ENCODE measurements at places on chromosomes 4 and X.

GRCh38 chrX:35244088-35244741, 301.6 kb downstream of the FAM47B start:
- no peak for DNase-seq

DNA sequence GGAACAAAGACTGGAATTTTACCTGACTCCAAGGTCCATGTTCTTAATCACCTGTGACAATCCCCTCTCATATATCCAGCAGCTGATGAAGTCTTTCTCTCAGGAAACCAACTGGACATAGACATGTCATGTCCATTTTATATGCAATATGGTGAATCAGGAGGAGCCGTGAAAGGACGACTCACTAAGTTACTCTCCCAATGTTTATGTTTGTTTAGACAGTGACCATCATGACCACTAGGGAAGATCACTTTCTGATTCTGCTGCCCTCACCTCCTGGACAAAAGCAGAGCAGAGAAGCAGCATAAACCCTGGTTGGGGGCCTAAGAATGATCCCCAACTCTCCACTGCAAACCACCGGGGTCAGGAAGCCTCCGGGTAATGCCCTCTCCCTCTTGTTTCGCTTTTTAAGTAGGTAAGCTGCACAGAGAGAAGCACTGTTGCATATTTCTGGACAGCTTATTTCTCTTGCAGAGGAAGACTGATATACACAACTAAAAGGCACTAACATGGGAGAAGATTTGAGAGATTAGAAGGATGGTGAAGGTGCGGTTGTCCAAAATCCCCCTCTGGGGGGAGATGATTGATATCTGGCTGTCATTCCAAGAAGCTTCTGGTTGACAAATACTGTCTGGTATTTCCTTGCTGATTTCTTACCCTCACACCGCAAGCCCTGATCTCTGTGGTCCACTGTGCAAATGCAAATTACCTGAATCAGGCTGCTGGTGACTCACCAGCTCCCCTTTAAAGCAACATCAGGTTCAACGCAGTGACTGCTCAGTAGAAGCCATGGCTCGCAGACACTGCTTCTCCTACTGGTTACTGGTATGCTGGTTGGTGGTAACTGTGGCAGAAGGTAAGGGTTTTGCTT, at the start of gene ODAPH:
Gene ODAPH, plus strand, starts transcription at position 773 of the 871 bp plus-strand sequence. Its CDS starts 17 bp downstream, at position 790.
- DNase-seq = no peak

GRCh38 chrX:96453139-96453538, 231.5 kb upstream of the DIAPH2 start:
- DNase-seq = no peak

DNA sequence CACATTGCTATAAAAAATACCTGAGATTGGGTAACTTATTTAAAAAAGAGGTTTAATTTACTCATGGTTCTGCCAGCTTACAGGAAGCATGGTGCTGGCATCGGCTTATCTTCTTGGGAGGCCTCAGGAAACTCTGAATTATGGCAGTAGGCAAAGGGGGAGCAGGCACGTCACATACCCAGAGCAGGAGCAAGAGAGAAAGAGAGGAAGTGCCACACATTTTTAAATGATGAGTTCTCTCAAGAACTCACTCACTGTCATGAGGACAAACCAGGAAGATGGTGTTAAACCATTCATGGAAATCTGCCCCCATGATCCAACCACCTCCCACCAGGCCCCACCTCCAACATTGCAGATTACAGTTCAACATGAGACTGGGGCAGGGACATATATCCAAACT, 10.0 kb upstream of the AFF1 start:
- no peak for DNase-seq

DNA sequence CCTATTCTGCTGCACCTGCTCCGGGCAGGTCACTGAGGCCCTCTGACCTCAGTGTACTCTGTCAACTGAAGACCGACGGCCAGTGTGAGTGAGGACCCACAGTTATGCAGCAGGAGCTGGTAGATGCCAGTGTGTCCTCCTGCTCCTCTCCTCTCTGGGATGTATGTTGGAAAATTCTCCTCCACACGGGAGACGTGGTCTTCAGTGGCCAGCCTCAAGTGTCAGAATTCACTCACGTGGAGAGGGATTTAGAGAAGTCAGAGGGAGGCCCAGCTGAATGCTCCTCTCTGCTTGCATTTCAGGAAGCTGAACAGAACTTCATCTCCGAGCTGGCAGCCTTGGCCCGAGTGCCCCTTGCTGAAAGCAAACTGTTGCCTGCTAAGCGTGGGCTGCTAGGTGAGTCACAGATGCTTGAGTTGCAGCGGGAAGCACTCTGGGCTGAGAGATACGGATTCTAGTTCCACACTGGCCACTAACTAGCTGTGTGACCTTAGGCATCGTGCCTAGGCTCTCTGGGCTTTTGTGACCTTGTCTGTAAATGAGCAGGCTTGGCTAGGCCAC, 83.6 kb downstream of the CRMP1 start:
- no peak for DNase-seq

DNA sequence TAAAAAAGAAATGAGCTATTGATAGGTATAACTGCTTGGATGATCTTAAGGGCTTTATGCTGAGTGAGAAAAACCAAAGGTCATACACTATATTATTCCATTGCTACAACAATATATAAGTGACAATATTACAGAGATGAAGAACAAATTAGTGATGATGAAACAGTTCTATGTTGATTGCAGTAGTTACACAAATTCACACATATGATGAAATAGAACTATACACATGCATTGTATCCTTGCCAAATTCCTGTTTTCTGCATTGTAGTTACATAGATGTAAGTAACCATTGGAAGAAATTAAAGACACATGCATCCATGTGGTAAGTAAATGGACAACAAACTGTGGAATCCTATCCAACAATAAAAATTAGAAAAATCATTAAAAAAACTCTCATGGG, 76.5 kb downstream of the CENPC start:
- no peak for DNase-seq
